ENCODE measurements at places on chromosomes 2 and 18.

GRCh38 chr18:67216846-67217245 lies 299.7 kb downstream of the DSEL start:
- DNase-seq: no peak

DNA sequence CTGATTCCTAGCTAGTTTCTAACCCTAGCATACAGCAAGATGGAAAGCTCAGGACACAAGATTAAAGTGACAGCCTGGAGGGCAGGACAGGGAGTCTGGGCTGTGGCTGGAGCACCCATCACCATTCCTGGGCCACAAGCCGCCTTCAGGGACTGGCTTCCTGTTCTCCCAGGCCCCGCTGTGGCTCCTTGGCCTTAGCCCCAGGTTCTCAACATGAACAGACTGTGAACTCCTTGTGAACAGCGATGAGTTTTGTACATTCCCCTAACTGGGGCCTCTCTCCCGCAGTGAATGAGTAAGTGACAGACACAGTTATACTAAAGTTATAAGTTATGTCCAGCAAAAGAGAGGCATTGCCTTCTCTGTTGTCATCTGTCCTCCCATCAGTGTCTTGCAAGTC lies 35.9 kb upstream of the SLC14A1 start:
- no peak for DNase-seq

GRCh38 chr18:43917520-43917919 lies 640.2 kb upstream of the SYT4 start:
- no peak for DNase-seq

DNA sequence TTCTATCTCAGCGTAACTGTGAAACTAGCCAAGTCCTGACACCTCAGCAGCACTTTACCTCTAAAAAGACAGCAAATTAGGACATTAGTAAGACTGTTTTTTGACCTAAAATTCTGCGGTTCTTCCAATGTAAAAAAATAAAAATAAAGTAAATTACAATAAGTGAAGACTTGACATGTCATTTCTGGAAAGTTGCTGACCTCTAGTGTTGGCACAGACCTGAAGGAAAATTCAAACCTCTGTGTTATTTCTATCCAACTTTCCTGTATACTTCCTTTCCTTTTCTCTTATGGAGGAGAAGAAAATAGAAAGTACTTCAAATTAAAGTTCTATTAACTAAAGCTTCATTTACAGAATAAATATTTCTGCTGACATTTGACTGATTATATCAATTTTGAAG lies 110.6 kb downstream of the TMEM182 start:
- no peak for DNase-seq

GRCh38 chr18:45660746-45661145 lies 45.5 kb downstream of the SLC14A2 start:
- no peak for DNase-seq

GRCh38 chr2:180111901-180112300 lies 104.8 kb upstream of the CWC22 start:
- DNase-seq: no peak

DNA sequence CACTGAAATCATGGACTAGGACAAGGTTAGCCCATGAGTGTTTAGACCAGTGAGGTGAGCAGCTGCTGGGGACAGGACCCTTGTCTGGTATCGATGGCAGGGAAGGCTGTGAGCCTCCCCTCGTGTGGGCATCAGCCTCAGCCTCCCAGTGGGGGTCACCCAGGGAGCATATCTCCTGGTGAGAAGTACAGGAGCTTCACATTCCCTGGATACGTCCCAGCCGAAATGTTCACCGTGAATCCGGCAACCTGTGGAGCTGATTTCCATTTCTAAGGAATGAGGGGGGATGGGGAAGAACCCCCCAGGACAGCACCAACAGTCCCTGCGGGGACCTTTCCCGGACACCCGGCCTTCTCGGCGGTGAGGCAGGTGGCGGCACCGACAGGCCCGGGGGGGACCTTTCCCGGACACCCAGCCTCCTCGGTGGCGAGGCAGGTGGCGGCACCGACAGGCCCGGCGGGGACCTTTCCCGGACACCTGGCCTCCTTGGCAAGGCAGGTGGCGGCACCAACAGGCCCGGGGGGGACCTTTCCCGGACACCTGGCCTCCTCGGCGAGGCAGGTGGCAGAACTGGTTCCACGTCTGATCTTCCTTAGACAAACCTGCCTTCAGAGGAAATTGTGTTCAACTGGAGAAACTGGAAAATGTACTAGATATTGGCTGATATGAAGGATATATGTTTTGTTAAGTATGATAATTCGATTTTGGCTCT lies 21.2 kb downstream of the RTP5 start:
- no peak for DNase-seq

DNA sequence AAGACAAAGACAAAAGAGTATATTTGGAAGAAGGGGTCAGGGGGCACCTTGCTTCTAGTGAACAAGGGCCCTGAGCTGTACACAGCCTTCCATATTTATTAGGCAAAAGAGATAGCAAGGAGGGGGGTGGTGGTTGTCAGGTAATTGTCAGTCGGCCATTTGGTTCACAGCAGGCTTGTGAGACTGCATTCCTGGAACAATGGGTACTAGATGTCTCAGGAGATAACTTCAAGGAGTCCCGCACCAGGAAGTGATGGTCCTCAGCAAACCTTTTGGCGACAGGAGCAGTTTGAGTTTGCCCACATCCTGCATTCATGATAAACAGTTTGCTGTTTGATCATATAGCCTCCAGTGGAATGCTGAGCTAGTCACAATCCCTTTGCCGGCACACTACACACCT lies 376.4 kb upstream of the RAB12 start:
- DNase-seq: no peak

DNA sequence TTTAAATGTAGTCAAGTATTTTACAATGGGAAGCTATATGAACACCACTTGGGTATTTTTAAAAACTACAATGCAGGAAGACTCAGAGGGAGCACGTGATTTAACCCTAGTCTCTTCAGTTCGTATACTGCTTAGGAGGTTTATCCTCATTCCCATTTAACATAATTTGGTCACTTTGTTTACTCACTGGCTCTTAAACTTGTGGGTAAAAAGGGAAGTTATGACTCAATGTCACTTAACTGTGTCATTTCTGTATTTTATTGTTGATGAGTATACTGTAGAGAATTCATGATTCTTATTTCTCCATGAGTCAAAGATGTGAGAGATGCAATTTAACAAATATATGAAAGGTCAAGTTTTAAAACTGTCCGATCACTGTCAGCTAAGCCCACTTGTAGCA lies 48.2 kb downstream of the SLC66A3 start:
- peak; percentile 41 for DNase-seq

DNA sequence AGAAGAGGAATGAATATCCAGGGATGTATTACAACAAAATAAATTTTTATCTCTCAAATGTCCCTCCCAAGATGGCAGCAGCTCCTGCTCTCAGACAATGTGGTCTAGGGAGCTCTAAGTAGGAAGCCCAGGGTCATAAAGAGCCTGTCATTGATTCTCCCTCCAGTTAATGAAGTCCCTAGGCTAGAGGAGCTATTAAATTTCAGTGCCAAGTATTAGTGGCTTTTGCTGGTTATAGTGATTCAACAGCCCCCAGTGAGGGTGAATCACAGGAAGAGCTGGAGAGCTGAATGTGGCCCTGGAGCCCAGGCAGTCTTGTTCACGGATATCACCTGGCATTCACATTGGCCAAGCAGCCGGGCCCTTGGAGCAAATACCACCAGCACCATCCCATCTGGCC lies 109.8 kb upstream of the YPEL5 start:
- DNase-seq: no peak

GRCh38 chr2:171763602-171764001 lies 76.3 kb downstream of the DYNC1I2 start:
- DNase-seq: no peak

DNA sequence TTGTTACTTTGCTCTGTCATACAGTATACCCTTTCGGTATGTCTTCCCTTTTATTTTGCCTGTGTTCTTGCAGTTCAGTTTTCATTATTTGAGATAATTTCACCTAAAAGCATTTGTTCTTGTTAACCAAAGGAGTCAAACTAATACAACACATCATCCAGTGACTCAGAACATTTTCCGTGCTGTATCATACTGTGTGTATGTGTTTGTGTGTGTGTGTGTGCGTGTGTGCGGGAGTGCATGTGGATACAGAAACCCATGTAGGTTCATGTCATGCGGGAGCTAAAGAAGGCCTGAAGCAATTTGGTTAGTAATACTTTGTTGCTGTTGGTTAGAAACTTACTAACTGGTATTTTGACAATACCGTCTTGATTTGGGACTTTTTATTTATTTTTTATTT lies 60.0 kb downstream of the CEP192 start:
- DNase-seq: no peak

DNA sequence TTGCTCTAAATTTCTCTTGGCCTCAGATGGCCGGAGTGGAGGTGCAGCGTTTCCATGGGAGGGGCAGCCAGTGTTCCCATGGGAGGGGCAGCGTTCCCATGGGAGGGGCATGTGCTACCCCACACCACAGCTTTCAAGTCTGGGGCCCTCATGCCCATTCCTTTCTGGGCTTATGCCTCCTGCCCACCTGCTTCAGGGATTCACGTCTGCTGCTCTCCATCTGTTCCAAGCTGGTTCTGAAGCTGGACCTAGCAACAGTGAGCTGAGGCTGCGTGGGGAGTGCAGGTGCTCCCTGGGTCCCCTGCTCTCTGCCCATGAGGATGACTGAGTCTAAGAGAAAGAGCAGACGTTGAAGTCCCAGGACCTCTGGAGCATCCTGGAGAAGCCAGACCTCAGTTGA lies 243.1 kb upstream of the PXDN start:
- DNase-seq: no peak

DNA sequence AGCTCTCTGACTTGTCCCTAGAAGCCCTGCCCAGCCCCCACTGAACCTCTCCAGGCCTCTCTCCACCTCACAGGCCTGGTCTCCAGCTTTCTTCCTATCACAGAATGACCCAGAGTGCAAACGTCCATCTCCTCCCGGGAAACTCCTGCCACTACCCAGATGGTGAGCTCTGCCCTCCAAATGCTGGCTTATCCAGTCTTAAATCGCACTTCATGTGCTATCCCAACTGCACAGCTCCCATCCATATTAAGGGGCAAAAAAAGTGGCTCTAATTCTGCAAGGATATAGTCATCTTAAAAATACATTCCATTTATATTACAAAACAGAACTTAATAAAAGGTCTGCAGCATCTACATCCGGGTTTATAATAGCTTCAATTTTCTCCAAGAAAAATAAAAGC lies 70.8 kb upstream of the CDC42EP3 start:
- DNase-seq: no peak

DNA sequence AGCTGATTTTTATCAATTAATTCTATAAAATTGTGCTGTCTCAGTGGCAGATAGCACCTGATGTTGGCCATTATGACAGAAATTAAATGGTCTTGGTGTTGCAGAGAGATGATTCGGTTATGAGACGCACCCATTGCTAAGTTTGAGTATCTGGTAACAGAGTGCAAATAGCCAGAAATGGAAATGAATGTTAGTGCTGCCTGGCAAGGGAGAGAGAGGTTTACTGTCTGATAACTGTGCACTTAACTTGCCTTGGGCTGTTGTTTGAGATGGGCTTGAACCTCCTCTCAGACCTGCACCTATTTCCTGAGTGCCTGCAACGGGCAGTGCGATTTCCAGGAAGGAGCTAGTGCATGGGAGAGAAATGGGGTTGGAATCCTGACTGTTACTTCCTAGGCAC lies 11.7 kb downstream of the DPYSL5 start:
- no peak for DNase-seq

GRCh38 chr2:121159291-121160071 lies 125.5 kb downstream of the TFCP2L1 start:
- DNase-seq: no peak

DNA sequence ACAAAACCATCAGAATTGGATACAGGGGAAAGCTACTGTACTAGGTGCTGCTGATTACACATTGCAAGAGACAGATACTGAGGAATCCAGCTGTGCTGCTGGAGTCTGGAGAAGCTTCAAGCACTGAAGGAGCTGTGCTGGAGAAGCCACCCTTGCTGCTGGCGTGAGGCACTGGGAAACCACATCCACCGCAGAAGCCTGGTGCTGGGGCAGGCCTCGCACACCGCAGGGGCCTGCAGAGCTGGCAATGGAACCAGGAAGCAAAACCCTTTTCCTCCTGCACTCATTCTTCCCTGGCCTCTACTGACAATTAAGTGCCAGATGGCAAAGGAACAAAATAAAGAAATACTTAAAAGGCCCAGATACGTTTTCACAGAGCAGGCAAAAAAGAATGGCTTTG lies 94.4 kb upstream of the MSH6 start:
- DNase-seq: no peak

DNA sequence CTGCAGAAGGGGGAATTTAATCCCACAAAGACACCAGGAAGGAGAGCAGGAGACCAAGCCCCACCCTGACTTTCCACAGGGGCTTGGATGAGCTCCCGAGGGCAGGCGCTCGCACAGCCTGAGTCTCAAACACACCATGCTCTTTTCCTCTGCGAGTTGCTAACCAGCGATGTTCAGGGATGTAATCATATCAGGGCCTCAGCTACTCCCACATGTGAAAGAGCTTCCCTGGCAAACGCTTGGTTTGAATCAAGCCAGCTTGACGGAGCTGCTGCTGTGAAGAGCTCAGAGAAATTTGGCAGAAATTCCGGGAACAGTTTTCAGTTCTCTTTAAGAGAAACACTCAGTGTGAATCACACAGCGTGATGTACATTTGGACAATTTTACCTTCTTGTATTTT lies 385.8 kb downstream of the GALR1 start:
- no peak for DNase-seq

- no peak for DNase-seq
Measured at GRCh38 chr2:223477318-223477717, 124.8 kb downstream of the SCG2 start.

DNA sequence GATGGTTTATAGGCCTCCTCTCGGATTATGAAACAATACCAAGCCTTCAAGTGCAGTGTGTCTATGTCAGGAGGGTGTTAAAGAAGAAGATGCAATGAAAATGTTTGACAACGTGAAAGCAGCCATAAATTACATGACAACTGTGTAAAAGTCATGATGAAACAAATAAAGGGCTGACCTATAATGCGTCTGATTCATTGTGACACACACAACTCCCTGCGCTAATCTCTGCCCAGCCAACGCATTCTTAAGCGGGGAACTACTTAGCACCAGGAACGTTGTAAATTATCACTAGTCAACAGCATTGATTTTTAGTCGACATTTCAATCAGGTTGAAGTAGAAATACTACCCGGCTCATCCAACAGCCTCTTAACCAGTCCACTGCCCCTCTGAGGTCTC lies 26.8 kb downstream of the BCL11A start:
- DNase-seq: no peak

DNA sequence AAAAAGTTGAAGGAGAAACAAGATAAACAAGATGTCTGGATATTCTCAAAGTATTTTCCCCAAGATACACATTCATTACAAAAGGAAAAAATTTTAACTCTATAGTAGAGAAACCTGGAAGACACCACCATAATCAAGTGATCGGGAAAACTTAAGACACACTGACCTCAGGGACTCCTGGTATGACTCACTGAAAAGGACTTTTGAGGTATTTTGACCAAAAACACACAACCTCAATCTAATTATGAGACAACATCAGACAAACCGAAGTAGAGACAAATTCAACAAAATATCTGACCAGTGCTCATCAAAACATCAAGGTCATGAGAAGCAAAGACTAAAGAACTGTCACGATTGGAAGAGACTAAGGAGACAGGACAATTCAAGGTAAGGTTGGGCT lies 34.7 kb downstream of the LPIN2 start:
- DNase-seq: no peak

- no peak for DNase-seq
Measured at GRCh38 chr2:126719833-126720351, 63.9 kb downstream of the GYPC start.
